Stomach (tissue), 19 donors: ENCODE measurements at places on chromosomes 12 and 14. TPM values are rescaled to one million over a fixed set of nuclear protein-coding genes. Genes with fewer than 3 reads are reported as not detected.

- DNase-seq = no peak
Measured at GRCh38 chr12:60148831-60149230, 553.0 kb downstream of the SLC16A7 start.

DNA sequence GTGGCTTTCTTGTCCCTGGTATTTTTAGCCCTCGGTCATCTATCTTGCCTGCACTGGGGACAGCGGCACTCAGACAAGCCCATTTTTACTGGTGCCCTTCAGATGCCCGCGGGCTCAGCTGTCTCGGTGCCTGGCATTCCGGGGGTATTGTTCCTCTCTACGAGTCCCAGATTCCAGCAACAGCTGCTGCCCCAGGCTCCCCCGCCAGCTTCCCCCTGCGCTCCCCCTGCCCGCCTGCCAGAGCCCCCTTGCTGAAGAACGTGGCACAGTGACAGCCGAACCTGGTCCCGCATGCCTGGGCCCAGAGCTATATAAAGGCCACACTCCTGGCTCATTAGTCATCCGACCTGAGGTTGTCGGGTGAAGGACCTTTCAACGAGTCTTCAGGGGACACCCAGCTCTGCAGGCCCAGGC is 10.9 kb upstream of the MYL2 start:
- DNase-seq = no peak

DNA sequence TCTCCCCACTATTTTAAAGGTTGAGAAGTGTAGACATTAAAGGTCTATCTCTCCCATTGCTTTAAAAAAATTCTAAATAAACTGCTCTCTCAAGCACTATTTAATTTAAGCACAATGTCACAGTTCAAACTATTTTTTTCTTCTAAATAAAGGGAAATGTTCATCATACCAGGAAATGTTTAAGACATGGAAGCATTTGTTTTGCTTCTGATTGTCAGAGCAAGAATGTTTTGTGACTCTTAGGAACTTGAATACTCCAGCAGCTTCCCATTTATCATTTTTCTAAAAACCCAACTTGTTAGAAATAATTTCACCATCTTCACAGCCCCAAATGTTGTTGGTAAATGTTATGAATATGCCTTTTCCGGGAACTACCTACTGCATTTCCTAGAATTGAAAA is 121.8 kb upstream of the NTF3 start:
- no peak for DNase-seq

The ANAPC5 gene
- 118 TPM for total RNA-seq

DNA sequence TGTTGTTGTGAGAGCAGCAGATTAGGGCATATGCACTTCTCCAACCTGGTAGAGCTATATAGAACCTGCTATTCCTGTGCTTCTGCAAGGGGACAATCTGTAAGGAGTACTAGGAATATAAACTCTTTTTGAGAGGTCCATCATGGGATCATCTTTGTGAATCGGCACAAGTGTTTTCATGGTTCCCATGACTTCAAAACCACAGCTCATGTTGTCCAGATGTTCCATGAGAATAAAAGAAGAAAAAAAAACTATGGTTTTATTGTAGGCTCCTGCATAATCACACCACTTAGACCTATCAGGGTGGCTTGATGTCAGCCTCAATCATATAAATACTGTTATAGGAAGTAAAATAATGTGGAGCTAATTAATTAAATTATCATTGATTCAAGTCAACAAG is 311.4 kb upstream of the ATP2B1 start:
- DNase-seq = no peak

The KRT82 gene
- total RNA-seq = not detected

- DNase-seq = no peak
Measured at GRCh38 chr14:67533754-67534085, 630 bp downstream of the PLEKHH1 start.

The PZP gene
- not detected for total RNA-seq

The SYNDIG1L gene
- total RNA-seq = not detected

GRCh38 chr12:87870493-87871460 is 158.4 kb downstream of the C12orf50 start:
- DNase-seq = no peak

DNA sequence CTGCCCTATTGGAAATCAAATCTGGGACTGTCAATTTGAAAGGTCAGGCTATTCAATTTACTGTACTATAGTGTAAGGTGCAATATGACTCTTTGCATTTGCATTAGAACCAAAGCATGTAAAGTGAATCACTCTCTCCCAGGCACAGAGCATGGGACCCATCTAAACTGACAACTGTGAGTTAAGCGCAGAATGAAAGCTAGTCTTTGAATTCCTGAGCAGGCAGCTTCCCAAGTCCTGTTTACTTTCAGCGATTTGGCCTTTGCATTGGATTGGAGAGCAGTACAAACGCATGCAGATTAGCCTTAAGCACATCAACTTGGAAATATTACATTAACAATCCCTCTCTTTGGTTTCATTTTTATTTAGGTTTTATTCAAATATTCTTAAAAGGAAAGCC is 74.6 kb downstream of the RERG start:
- DNase-seq = peak; percentile 77

The TOMM20L gene
- total RNA-seq = not detected

The PTCSC3 gene
- total RNA-seq = not detected

DNA sequence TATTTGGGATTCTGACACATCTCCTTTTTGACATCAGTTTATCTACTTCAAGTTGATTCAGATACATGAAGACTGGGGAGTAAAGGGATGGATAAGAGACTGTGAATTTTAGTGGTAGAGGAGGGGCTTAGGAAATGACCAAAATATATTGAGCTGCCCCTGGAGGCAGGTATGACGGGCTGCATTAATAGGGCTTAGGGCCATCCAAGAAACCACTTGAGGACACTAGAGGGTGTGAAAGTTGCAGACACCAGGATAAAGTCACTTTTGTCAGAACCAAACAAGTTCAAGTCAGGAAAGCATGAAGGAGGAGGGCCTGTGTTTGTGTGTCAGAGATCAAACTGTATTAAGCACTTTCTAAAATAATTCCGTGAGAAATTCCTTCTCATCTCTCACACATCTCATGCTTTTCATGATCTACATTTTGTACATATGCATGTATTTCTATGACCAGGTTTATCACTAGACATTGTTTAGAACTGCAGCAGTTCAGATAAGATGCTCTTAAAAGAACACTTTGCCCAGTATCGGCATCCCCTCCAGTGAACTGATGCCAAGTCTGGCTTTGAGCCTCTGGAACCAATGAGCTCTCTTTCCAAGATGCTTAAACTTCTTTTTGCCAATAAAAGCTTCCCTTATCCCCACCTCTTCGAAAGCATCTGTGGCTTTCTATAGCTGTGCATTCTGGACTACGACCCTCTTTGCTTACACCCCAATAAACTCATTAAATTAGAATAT is 136.9 kb downstream of the SLC38A1 start:
- no peak for DNase-seq

DNA sequence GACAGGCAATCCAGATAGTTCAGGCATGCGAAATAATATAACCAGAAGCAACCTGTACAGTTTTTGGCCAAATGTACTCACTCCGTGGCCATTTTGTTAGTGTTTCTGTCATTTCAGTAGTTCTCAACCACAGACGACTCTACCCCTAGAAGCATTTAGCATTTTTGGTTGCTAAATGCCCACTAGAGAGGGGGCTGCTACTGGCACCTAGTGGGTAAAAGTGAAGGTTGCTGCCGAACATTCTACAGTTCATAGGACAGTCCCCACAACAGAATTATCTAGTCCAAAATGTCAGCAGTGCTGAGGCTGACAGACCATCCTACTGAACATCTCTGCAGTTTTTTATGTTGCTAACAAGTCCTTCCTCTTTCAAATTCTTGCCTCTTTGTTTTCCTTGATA is 107.4 kb downstream of the TSHR start:
- DNase-seq = no peak

GRCh38 chr14:30610787-30611343 is 11.3 kb upstream of the SCFD1 start:
- peak; percentile 60 for DNase-seq

GRCh38 chr12:5827591-5827990 is 117.5 kb downstream of the ANO2 start:
- no peak for DNase-seq

DNA sequence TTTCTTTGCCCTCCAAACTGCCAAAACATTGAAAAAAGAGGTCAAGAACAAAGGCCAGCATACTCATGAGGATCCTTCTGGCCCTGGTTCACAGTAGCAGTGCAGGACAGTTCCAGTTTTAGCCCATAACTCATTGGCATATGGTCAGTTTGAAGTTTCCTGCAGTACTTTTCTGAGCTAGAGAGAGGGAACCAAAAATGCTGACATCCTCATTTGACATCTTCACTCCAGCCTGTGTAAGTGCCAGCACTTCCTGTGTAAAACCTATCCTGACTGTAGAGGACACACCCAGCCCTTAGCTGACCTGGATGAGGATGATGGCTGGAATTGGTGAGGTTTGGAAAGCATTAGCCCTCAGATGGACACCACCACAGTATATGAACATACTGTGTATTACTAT is 84.1 kb downstream of the FGD4 start:
- no peak for DNase-seq

The NEUROD4 gene
- not detected for total RNA-seq

- DNase-seq = no peak
Measured at GRCh38 chr12:2212971-2213869, 160.4 kb downstream of the CACNA1C start.

The KRT80 gene
- not detected for total RNA-seq

DNA sequence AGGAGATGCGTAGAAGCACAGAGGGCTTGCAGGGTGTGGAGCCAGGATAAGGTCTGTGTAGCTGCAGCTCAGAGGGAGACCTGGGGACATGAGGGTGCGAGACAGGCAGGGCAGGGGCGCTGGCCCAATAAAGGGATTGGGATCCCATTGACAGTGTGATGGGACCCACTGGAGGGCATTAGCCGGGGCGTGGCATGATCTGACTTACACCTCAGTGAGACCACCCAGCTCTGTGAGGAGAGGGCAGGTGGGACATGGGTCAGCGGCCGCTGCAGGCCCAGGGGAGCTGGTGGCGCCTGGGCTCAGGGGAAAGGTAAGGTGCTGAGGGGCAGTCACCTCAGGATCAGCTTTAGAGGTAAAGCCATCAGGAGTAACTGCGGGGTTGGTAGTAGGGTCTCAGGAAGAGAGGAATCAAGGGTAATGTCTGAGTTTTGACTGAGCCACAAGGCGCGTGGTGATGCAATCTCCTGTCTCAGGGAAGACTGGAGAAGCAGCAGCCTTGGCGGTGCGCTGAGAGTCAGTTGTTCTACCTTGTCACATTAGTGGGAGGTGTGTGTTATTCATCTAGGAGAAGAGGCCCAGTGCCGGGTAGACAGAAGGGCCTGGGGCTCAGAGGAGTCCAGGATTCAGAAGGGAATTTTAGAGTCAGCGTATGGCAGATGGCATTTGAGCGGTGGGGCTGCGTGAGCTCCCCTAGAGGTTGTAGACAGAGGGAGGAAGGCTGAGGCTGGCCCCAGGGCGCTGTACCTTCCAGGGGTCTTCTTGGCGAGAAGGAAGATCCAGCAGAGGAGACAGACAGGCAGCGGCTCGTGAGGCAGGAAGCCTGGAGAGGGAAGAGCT is 30.8 kb upstream of the BDKRB2 start:
- no peak for DNase-seq

DNA sequence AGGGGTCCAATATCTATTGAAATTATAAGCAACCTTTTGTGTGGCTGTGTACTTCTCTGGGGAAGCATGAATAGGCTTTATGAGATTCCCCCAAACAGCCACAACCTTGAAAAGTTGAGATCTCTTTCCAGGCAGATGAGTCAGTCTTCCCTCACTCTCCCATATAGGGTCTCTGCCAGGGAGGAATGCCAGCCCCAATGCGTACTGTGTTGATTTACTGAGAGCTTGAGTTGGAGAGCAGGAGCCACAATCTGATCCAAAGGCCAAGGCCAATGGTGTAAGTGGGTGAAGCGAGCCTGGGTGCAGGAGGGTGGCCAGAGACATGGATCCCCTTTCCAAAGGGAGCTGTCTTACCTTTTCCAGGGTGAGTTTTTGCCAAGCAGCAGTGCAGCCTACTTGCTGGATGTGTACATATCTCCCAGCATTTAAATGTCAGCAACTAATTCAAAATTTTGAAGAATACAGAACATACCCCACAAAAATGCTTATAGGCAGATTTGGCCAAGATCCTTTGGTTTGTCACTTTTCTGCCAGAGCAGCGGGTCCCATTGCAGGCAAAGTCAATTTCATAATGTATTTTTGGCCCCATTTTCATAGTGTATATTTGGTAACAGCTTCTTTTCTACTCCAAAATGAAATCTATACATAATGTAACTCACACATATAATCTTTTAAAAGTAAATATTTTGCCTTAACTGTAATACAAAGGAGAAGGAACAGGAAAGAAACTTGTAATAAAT is 88.2 kb downstream of the TBC1D30 start:
- no peak for DNase-seq

DNA sequence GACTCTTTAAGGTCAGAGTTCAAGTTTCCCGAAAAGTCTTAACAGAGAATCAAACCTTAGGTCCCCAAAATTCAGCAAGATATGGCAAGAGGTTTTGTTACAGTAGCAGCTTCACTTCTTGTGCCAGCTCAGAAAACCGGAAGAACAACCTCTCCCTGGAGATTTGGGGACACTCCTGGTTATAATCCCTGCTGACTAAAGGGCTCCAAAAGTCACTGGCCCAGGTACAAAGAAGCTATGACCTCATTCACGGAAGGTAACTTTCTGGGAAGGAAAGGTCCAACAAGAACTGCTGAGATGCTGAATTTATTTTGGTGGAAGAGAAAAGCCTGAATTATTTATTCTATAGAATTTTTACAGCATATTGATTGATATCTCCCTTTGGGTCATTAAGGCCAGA is 55.6 kb upstream of the DIO2 start:
- no peak for DNase-seq

The BHLHE41 gene
- 1.5 TPM for total RNA-seq

- no peak for DNase-seq
Measured at GRCh38 chr12:47408171-47408871, 297.5 kb downstream of the RPAP3 start.

The LTB4R2 gene
- 9.9 TPM for total RNA-seq

DNA sequence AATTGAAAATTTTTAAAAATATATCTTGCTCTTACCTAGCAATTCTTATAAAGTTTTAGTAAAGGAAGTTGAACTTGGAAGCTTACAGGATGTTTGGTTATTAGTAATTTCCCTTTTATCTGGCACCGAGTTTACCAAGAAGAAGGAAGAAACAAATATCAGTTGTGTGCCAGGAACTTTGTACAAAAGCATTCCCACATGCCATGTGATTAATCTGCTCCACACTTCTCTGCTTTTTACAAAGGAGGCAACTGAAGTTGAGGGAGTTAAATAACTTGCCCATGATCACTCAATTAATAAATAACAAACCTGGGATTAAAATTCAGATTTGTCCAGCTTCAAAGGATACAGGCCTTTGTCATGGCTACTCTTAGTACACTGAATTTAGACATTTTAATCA is 122.5 kb upstream of the BCAT1 start:
- no peak for DNase-seq

- DNase-seq = no peak
Measured at GRCh38 chr12:124678421-124678893, 111.0 kb upstream of the NCOR2 start.

DNA sequence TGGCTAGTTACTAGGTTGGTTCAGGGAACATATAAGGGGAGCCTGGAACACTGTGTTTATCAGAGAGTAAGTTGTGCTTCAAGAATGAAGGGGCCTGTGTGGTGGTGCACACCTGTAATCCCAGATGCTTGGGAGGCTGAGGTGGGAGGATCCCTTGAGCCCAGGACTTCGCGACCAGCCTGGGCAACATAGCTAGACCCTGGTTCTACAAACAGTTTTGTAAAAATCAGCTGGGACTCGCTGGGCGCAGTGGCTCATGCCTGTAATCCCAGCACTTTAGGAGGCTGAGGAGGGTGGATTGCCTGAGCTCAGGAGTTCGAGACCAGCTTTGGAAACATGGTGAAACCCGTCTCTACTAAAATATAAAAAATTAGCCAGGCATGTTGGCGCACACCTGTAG is 42.1 kb upstream of the GPR132 start:
- no peak for DNase-seq

The EIF2S3B gene
- not detected for total RNA-seq
